ENCODE measurements at places on chromosomes 12 and 14.

GRCh38 chr12:75528272-75528671, 16.9 kb upstream of the KRR1 start:
- no peak for DNase-seq

DNA sequence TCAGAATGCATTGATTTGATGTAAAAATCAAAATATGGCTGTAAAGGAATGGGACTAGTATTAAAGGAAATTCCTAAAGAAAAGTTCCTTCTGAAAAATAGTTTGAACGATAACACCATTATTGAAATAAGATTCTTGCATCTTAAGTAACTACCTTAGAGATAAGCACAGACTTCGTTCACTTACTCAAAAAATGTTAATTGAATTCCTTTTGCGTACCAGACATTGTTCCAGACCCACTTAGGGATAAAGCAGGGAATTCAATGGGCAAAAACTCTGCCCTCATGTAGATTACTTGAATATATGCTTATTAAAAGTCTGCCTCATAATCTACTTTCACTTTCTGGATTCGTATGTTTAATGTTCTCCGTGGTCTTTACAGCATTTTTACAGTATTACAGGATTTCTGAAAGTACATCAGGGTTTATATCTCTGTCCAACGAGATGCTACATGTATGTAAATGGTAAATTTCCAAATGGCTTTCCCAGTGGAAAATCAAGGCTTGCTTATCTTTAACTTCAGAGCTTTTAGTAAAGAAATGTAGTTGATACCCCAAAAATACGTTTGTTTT, 213.7 kb downstream of the GXYLT1 start:
- DNase-seq, result no peak

DNA sequence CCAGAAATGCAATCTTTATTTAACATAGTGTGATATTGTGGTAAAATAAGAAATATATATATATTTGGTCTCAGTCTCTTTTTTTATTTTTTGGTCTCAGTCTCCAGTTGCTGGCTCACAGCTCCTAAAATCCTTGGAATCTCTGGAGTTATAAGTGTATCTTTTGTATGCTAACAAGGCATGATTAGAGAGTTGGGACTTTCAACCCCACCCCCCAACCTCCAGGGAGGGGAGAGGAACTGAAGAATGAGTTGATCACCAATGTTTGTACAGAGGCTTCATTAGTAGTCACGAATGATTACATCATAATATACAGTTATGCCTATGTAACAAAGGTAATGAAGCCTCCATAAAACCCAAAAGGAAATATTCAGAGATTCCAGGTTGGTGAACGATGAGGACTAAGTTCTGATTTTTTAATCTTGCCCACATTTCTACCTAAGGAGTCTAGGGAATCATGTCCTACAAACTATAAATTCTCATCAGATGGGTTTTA, 22.8 kb upstream of the LALBA start:
- no peak for DNase-seq

GRCh38 chr12:64669270-64669842, 59.1 kb downstream of the RASSF3 start:
- no peak for DNase-seq

- no peak for DNase-seq
Measured at GRCh38 chr14:28608443-28608842, 158.1 kb upstream of the FOXG1 start.

DNA sequence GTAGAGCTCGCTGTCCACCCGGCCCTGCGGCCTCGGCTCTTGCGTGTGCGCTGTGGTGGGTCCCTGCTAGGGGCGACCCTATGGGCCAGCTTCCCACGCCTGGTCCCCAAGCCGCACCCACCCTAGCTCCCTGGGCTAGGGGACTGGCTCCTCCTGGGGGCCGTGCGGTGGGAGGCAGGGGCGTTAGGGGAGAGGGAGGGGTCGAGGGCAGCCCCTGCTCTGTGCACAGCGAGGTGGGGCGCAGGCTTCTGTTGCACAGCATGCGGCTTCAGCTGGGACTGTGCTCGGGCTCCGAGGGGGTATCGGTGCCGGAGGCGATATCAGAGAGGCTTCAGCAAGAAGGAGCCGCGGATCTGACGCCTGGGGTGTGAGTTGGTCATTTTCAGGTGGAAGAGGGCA, 86.1 kb downstream of the ALG10 start:
- DNase-seq, result no peak

DNA sequence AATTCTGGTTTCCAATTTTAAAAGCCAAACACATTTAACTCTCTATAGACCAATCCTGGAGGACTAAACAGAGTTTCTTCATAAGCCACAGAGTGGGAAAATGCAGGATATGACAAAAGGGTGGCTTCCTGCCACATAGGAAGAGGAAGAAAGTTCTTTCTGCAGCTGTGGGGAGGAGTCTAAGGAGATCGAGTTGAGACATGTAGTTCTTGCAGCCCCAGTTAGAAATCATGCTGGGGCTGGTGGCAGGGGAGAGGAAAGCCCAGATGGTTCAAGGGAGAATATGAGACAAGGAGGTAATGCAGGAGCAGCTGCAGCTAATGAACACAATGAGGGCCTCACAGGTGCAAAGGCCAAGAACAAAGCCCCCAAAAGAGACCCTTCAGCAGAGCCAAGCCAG, 85.0 kb upstream of the ARID2 start:
- DNase-seq, result no peak

- no peak for DNase-seq
Measured at GRCh38 chr14:77804592-77804991, 4.7 kb downstream of the ADCK1 start.

DNA sequence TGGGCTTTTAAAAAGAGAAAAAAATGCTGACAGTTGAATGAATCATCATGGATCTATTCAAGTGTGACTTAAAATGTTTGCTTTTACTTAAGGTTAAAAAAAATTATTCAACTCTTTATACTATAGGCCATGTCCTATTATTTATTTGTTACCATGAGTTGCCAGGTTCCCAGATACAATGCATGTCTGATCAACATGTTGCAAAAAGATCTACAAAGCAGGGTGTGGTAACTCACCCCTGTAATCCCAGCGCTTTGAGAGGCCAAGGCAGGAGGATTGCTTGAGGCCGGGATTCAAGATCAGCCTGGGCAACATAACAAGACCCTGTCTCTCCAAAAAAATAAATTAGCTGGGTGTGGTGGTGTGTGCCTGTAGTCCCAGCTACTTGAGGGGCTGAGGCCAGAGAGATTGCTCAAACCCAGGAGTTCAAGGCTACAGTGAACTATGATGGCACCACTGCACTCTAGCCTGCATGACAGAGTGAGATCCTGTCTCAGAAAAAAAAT, 460.8 kb downstream of the BCAT1 start:
- DNase-seq, result no peak

DNA sequence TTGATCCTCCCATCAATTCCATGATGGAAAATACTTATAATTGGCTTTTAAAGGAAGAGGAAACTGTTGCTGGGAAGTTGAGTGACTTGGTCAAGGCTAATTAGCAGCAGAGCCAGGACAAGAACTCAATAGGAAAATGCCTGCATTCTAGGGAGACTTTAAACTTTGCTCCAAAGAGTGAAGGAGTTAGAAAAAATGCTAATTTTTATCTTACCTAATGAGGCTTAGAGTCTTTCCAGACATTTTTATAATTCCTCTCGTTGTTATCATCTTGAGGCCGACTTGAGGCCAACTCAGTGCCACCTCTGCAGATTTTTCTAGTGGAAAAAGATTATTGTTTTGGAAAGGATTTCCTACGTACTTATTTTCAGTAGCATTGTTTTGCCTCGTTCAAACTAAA, 344.6 kb downstream of the ETNK1 start:
- DNase-seq, result no peak

- no peak for DNase-seq
Measured at GRCh38 chr12:117594481-117594880, 233.1 kb upstream of the NOS1 start.

GRCh38 chr12:38728894-38729293, 176.5 kb downstream of the CPNE8 start:
- DNase-seq, result no peak

DNA sequence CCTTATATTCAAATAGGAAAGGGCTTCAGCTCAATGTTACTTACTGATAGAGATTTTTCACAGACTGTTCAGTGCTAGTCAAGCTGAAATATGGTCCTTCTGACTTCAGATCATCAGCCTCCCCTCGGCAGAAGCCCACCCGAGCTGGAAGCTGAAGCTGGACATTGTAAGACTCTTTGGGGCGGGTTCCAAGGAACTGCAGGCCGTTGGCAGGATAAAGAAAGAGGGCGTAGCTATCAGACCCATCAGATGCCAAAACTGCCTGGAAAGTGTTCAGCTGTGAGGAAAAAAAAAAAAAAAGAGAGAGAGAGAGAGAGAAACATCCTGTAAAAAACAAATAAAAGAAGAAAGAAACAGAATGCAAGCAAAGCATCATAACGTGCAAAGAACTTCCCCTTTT, 8.8 kb downstream of the NID2 start:
- DNase-seq, result no peak

DNA sequence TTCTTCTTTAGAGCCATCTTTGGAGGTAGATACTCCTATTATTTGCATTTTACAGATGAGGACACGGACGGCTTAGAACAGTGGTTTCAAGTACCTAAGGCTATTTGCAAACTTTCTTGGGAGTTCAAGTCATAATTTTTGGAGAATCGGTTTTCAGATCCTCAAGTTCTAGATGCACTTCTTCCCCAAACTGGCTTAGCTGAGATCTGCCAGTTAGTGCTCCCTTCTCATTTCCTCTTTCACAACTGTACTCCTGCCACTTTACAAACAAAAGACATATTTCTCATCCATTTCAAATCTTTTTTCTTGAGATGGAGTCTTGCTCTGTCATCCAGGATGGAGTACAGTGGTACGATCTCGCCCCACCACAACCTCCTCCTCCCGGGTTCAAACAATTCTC, 77.3 kb downstream of the HELB start:
- no peak for DNase-seq

DNA sequence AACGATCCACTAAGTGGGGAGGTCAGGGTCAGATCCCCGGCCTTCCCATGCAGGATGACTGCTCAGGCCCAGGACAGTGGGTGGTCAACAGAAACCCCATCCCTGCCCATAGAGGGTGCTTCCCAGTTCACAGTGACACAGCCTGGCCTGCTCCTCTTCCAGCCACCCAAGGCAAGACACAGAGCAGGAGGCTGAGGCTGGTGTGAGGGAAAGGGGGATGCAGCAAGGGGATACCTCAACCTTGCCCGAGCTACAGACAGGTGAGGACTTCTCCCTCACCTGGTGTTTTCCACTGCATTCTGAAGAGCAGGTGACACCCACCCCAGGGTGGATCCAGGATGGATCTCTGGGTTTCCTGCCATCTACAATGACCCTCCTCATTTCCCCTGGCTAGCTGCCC, 106.7 kb downstream of the KIF26A start:
- DNase-seq, result no peak

- no peak for DNase-seq
Measured at GRCh38 chr14:79965896-79966295, 245.4 kb downstream of the DIO2 start.

- no peak for DNase-seq
Measured at GRCh38 chr12:114588061-114588460, 95.9 kb downstream of the TBX3 start.

- DNase-seq, result no peak
Measured at GRCh38 chr12:42546709-42547108, 42.8 kb downstream of the PRICKLE1 start.

GRCh38 chr14:43471595-43471994, 1035.5 kb downstream of the FSCB start:
- no peak for DNase-seq

DNA sequence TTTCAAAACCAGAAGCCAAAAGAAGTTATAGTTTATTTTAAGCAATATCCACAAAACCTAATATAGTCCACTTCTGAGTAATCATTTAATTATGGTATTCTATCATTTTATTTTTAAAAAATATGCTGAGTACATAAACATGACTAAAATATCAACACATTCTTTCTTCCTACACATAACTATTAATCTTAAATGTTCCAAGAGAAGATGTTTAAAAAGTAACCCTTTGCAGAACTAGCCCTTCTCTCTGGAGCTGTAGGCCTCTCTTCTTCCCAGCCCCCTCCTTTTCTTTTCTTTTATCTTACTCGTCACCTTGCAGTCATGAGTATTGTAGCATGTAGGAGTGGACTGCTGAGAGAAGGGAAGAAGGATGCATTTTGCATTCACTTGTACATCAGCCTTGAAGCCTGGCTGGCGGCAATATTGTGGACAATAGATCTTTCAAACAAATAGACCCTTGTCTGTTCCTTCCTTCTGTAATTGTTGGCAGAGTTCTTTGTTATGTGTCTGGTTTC, 941.9 kb downstream of the NRXN3 start:
- no peak for DNase-seq

DNA sequence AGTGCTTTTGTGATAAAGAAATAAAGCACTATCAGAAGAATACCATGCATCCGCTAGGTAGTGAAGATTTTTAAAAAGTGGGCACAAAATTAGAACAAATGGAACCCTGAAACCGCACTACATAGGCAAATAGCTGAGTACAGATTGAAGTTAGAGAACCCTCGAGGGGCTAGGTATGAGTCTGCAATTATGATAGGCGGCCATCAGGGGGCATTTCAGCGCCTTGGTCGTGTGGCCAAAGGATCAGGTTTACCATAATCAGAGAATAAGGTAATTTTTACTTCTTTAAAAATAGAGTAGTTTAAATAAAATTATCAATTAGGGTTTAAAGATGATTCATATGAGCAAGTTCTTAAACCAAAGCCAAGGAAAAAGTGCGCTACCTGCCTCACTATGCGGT, 129.8 kb downstream of the TMX1 start:
- DNase-seq, result no peak

All from hypothalamus (tissue), 51 donors.